Activated CD4-positive, alpha-beta memory T cell treated with anti-CD3 and anti-CD28 coated beads for 36 hours (primary cell): ENCODE measurements at places on chromosomes 4 and X. TPM values are rescaled to one million over a fixed set of nuclear protein-coding genes. Genes with fewer than 3 reads are reported as not detected.

GRCh38 chr4:151530230-151530629 is 121.3 kb downstream of the FHIP1A start:
- H3K27me3 ChIP-seq = no peaks in the 10 kb centered on the region
- no peak overlapping the region for H3K4me3 ChIP-seq
- no peaks in the 10 kb centered on the region for H3K36me3 ChIP-seq
- DNase-seq = no peak

DNA sequence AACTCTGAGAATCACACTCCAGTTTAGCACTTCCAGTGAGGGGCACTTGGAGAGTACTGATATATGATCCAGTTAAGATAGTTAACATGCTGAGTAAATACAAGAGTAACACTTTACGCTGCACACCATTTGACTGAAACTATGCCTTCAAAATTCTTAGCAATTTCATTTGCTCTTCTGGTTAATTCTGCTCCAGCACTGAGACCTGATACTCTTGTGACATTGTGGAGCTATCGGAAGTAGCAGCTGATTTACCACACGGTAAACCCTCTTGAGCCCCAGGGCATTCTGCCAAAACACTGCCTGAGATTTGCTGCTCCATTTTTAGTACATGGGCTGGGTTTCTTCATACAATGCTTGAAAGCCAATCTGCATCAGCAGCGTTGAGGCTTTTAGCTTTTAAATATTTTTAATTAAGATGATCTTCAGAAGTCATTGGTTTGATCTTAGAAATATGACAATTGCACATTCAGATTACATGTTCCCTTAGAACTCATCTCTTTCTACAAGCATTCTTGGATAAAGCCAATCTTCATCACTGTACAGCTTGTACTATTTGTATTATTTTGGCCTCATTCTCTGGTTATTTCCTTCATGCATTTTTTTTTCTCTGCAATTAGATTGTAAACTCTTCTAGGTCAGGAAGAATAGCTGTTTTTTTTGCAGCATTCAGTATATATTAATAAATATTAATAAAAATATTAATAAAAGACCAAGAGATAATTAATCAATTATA is 67.8 kb upstream of the ETNPPL start:
- peak; percentile 40 for DNase-seq
- H3K27me3 ChIP-seq = peaks cover 2% of the 10 kb centered on the region
- H3K4me3 ChIP-seq = no peak overlapping the region
- H3K4me1 ChIP-seq = no peaks in the 10 kb centered on the region

- DNase-seq = no peak
- peaks cover 3% of the 10 kb centered on the region for H3K4me1 ChIP-seq
- H3K27ac ChIP-seq = no peak overlapping the region
- H3K27me3 ChIP-seq = peaks cover 26% of the 10 kb centered on the region
- H3K4me3 ChIP-seq = no peak overlapping the region
Observed at GRCh38 chr4:118033148-118034052, 886 bp upstream of the NDST3 start.

GRCh38 chrX:105297041-105297440 is 76.5 kb upstream of the TEX13A start:
- H3K4me3 ChIP-seq = no peak overlapping the region
- H3K27ac ChIP-seq = no peak overlapping the region
- H3K27me3 ChIP-seq = no peaks in the 10 kb centered on the region
- DNase-seq = no peak

- peaks cover 3% of the 10 kb centered on the region for H3K27me3 ChIP-seq
- H3K4me3 ChIP-seq = no peak overlapping the region
- no peak for DNase-seq
- no peaks in the 10 kb centered on the region for H3K36me3 ChIP-seq
Observed at GRCh38 chr4:71593311-71593710, 190.6 kb downstream of the GC start.

The USP17L30 gene
- not detected for total RNA-seq

The CCKAR gene
- total RNA-seq = not detected

The NOX1 gene
- total RNA-seq = not detected
